ENCODE measurements at places on chromosomes 7 and 10. TPM values are rescaled to one million over a fixed set of nuclear protein-coding genes. Genes with fewer than 3 reads are reported as not detected.

The HOXA7 gene
- 2.9 TPM for total RNA-seq

The ZNF22 gene
- total RNA-seq: 53.6 TPM

The BZW2 gene
- total RNA-seq: 208 TPM

The PNLIP gene
- not detected for total RNA-seq

The CALML5 gene
- total RNA-seq: not detected

The EFCAB10 gene
- total RNA-seq: not detected

The RET gene
- total RNA-seq: 1.0 TPM

The FUOM gene
- total RNA-seq: 11.2 TPM

The RAPGEF5 gene
- 269 TPM for total RNA-seq

The TMEM270 gene
- not detected for total RNA-seq

Measured in dermis blood vessel endothelial cell (primary cell).